ENCODE measurements at places on chromosomes 1 and 21.

DNA sequence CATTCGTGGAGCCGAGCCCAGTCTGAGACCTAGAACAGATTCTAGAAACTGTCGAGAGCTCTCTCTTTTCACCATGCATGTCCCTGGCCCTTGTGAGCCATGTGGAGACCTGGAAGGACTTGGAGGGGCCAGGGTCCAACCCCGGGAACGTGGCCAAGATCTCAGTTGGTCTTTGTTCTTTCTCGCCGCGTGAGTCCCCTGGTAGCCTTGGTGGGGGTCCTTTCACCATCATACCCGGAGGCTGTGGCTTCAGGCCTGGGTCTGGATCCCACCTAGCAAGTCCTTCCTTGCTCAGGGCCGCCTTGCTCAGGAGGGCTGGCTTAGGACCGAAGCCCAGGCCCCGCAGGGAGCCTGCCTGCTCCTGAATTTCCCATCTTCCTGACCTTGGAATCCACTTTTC lies 168.0 kb downstream of the CAMTA1 start:
- DNase-seq, result no peak

GRCh38 chr1:1853593-1854257 lies 37.2 kb downstream of the GNB1 start:
- DNase-seq, result no peak

- no peak for DNase-seq
Observed at GRCh38 chr1:29358183-29358582, 121.9 kb downstream of the PTPRU start.

GRCh38 chr1:154778275-154778674 lies 91.8 kb downstream of the KCNN3 start:
- no peak for DNase-seq

- no peak for DNase-seq
Observed at GRCh38 chr1:17658837-17659236, 96.3 kb upstream of the ACTL8 start.

- DNase-seq, result no peak
Observed at GRCh38 chr1:34165422-34165921, 442 bp upstream of the CSMD2 start.

GRCh38 chr21:23853796-23854379 lies 1753.4 kb downstream of the MRPL39 start:
- peak; percentile 11 for DNase-seq

GRCh38 chr21:23394458-23394857 lies 2212.8 kb downstream of the MRPL39 start:
- DNase-seq, result no peak

- no peak for DNase-seq
Observed at GRCh38 chr1:19814244-19814661, 830 bp downstream of the RNF186 start.

DNA sequence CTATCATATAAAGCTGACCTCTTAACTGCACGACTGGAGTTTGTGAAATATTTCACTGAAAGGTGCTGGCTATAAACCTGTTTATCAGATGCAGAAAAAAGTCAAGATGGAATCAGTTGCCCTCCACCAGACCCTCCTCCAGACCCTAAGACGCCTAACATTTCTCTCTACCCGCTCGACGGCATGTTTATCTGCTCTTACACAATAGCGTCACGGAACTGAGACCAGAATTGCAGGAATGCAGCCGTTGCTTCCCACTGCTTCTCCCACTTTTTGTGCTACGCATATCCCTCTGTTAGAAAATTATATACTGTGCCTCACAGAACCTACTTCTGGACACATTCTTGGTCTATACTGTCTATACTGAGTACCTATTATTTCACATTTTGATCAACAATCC lies 28.2 kb upstream of the FAM131C start:
- no peak for DNase-seq

DNA sequence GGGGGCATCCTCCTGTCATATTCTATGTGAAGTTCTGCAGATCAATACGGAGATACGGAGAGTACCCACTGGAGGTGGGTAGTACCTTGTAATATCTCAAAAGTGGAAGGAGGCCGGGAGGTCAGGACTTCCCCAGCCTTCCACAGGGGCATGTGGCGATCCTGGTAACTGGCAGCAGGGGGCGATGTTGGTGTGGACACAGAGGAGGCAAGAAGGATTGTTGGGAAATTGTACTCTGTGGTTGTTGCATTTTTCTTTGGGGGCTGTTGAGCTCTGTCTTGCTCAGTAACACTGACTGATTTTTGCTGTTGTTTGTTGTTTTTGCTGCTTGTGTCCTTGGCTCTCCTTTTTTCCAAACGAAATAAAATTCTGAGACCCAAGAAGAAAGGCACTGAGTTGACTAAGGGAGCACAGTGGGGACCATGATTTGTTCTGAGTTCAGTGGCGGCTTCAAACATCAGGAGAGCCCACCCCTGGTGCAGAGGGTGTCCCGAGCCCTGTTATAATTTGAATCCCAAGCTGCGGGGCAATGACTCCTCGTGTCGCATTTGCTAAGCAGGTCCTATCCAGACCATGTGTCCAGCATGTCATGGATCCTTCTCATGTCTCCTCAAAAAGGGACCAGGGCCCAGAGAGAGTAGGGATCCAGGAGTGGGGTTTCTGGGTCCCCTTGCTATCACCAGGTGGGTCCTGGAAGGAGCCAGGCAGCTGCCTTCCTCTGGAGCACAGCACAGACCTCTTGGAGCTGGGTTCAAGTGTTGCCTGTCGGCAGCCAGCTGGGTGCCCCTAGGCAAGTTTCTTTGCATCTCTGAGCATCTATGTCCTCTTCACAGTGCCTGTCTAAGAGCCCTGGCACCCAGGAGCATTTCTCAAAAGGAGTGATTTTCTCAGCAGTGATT lies 22.8 kb downstream of the LHX4 start:
- DNase-seq, result peak; percentile 45

- DNase-seq, result no peak
Observed at GRCh38 chr1:17678011-17678410, 77.1 kb upstream of the ACTL8 start.

GRCh38 chr1:116834595-116834994 lies 75.1 kb upstream of the PTGFRN start:
- no peak for DNase-seq

GRCh38 chr1:34444516-34444915 lies 267.8 kb downstream of the C1orf94 start:
- no peak for DNase-seq

- DNase-seq, result peak; percentile 35
Observed at GRCh38 chr21:38351961-38352521, 95.2 kb downstream of the KCNJ15 start.

DNA sequence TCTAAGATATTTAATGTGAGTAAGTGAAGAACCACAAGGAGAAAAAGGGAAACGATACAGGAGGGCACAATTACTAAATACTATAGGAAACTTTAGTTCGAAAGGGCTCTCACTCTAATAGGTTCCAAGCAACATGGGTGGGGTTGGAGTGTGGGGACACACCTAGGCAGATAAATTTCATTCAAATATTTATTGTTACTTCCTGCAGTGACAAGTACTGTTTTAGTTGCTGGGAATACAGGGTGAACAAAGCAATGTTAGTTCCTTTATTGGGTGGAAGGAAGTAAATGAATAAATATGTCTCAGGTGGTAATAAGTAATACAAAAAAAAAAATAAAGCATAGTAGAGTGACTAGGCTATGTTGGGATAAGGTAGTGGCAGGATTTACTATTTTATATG lies 73.2 kb upstream of the B3GALT2 start:
- DNase-seq, result peak; percentile 28

DNA sequence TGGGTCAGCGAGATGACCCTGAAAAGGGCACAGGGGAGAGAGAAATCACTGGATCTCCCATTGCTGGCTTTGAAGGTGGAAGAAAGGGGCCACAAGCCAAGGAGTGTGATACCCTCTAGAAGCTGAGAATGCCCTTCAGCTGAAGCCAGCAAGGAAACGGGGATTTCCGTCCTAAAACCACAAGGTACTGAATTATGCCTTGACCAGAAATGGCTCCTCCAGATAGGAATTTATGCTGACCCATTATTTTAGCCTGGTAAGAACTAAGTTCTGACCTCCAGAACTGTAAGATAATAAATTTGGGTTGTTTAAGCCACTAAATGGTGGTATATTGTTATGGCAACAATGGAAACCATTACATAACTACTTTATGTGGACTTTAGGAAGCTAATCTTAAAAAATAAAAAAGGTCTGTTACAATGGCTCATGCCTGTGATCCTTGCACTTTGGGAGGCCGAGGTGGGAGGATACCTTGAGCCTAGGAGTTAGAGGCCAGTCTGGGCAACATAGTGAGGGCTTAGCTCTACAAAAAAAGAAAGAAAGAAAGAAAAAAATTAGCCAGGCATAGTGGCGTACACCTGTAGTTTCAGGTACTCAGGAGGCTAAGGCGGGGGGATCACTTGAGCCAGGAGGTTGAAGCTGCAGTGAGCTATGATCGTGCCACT lies 3.6 kb upstream of the H6PD start:
- DNase-seq, result no peak

- no peak for DNase-seq
Observed at GRCh38 chr1:212622906-212623305, 14.3 kb downstream of the ATF3 start.

DNA sequence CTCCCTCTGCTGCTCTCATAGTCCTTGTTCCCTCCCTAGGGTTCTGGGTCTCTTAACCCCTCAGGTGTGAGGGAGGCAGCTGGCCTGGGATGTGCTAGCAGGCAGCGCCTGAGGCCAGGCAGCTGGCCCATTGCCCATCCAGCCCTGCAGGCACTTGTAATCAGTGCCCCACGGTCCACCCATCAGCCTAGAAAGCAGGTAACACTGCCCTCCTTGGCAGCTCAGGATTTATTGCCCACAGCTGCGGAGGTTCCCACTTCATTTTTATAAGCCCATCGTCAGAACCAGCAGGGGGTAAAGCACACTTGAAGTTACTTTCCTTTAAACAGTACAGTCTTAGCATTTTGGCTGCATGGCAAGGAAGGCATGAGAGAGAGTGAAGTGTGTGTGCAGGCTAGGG lies 70.6 kb downstream of the TMEM53 start:
- DNase-seq, result peak; percentile 32

DNA sequence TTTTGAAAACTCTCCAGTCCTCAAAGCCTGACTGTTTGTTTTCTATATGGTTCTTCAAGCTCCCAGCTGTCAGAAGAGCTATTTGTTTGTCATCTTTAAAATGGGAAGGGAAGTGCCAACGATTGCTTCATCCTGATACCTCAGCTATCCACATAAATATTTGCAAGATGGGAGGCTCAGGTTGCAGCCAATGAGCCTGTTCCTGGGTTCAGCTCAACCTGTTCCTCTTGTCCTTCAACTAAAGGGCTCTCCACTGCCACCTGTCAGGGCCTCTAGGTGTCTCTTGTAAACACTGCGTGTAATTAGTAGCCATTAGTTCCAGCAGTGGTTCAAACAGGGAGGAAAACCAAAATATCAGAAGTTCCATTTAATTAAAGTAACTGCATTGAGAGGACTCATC lies 445.1 kb downstream of the AJAP1 start:
- DNase-seq, result no peak

DNA sequence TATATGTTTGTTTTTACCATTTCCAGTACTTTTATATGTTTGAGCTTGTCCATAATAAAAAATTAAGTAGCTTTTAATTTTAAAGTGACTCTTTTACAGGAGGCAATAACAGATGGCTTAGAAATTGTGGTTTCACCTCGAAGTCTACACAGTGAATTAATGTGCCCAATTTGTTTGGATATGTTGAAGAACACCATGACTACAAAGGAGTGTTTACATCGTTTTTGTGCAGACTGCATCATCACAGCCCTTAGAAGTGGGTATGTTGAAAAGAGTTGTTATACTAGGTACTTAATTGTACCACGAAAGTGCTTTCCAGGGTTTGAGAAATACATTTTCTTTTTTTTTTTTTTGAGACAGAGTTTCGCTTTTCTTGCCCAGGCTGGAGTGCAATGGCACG lies 46.1 kb downstream of the RNF2 start:
- no peak for DNase-seq

GRCh38 chr21:38264571-38264970 lies 7.8 kb downstream of the KCNJ15 start:
- DNase-seq, result no peak

GRCh38 chr1:4854367-4854766 lies 200.0 kb downstream of the AJAP1 start:
- no peak for DNase-seq

GRCh38 chr1:11406845-11407244 lies 72.1 kb upstream of the DISP3 start:
- DNase-seq, result no peak

GRCh38 chr1:234091876-234092275 lies 187.4 kb downstream of the SLC35F3 start:
- no peak for DNase-seq

DNA sequence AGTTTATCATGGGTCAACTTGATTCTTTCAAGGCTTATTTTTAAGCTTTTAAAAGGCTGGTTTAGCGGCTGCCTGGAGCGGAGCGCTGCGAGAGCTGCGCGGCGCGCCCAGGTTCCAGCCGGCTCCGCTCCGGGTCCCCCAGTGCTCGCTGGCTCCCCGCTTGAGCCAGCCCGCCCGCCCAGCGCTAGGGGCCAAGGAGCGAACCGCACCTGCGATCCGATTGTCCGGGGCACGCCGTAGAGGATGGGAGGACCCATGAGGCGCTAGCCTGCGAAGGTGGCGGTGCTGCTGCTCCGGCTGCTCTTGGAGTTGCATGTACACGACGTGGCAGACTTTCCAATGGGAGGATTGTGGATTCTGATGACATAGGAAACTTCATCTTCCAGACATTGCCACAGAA lies 9.9 kb upstream of the CFHR4 start:
- DNase-seq, result no peak

GRCh38 chr1:64162151-64162550 lies 41.3 kb upstream of the UBE2U start:
- DNase-seq, result no peak

- no peak for DNase-seq
Observed at GRCh38 chr1:114446198-114446597, 64.8 kb downstream of the TRIM33 start.

DNA sequence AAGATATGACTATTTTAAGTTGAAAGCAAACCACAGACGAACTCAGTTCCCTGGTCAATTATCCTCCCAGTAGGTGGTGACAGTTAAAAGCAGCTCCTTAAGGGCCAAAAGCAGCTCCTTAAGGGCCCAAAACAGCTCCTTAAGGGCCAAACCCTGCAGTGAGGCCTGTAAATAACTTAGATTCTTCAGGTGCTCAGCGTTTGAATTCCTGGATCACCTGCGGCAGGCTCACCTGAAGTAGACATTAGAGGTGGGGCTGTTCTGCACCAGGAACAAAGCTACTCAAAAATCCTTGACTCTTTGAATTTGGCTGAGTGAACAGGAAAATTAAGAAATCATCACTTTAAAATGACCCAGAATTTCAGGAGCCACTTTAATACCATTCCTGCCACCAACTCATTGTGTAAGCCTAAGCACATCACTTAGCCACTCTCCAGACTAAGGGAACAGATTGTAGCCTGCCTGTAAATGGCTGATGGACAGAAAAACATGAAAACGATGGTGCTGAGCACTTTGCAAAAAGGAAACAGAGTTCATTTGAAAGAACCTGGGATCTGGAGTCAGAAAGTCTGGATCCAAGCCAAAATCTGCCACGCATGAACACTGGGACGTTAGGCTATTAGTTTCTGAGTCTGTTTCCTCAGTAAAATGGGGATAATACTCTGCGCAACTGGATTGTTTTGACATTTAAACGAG lies 126.9 kb downstream of the LRIG2 start:
- DNase-seq, result no peak

DNA sequence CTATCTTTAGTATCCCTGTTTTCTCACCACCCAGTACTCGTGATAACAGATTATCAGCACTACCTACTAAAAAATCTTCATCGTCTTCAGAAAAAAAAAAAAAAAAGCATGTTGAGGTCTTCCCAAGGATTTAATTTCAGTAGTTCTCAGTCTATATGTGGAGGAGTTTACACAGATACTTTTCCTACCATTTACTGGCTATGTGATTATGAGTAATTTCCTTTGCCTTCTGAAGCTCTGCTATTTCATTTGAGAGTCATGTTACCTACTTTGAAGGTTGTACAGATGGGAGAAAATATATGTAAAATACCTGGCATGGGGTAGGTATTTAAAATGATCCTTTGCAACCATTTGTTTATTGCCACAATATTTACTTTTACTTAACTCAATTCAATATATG lies 399.7 kb downstream of the NEGR1 start:
- no peak for DNase-seq

Data from LoVo (cell line).